Stimulated activated CD4-positive, alpha-beta T cell treated with anti-CD3 and anti-CD28 coated beads, TNF-alpha, amount 100 ng/mL, for 4 hours (primary cell): ENCODE measurements at places on chromosomes 6 and 20.
A peak's percentile ranks its signal among the peaks of the same experiment; 100 is the strongest.

GRCh38 chr20:58870293-58871014, 17.9 kb downstream of the GNAS start:
- DNase-seq, result peak; percentile 38

DNA sequence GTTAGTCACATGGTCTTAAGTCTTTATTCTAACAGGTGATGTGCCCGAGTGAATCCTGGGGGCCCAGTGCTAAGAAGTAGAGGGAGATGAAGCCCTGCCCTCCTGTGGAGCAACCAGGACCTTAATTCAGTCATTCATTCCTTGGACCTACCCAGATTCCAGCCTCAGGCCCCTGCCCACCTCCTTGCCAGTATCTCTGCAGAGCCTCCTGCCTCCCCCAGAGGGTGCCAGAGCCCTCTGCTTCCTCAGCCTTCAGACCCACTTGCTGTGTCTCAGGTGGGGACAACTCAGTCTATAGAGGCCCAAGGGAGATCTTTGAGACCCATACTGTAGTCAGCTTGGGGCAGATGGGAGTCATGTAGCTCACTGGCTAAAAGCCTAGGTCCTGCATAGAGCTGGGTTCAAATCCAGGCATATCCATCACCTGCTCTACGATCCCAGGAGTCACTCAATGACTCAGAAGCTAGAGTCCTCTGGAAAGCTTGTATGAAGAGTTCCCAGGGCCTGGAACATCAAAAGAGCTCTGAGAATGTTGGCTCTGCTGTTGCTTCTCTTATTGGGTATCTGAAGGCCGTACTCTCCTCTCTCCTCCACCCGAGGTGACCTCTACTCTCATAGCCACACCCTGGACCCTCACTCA, 3.9 kb upstream of the SIGLEC1 start:
- DNase-seq, result no peak

DNA sequence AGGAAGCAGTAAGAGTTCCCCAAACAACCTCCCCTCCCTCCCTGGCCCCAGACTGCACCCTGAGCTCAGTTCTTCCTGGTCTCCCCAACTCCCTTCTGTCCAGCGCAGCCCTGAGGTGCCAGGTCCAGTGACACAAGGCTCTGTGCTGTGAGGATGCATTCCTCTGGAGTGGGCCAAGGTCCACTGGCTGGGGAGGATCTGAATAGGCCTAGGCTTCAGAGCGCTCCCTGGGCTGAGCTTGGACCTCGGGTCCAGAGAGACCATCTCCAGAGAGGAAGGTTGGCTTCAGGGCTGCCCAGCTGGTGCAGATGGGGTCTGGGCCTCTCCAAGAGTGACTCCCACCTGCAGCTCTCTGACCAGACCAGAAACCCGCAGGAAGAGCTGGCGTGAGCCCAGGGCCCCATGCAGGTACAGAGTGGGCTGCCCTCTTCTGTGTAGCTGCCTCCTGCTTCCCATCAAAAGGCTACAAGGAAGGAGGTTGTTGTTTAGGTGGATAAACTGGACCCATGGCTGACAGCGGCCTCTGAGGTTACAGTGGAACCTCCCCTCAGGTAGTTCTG, 52.3 kb upstream of the MLN start:
- DNase-seq, result no peak

- DNase-seq, result peak; percentile 34
These were observed 20.6 kb upstream of the SGK2 start for GRCh38 chr20:43537921-43538877.
